ENCODE measurements at places on chromosomes 16 and 17.

DNA sequence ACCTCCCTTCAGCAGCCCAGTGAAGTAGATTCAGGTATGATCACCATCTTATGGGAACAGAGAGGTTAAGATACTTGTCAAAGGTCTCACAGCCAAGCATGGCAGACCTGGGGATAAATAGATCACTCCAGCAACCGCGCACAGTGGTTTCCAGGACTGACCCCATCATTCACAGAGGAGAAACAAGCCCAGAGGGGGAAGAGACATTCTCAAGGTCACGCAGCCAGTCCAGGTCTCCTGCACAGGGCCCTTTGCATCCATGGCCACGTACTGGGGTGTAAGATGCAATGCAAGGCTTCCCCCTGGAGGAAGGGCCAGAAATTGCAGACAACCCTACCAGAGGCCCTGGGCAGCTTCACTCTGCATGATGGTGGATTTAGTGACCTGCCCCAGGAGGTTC, 19.9 kb downstream of the TLE7 start:
- no peak for DNase-seq

- DNase-seq: no peak
These were observed 5.6 kb downstream of the SPATA32 start for GRCh38 chr17:45256114-45256966.

DNA sequence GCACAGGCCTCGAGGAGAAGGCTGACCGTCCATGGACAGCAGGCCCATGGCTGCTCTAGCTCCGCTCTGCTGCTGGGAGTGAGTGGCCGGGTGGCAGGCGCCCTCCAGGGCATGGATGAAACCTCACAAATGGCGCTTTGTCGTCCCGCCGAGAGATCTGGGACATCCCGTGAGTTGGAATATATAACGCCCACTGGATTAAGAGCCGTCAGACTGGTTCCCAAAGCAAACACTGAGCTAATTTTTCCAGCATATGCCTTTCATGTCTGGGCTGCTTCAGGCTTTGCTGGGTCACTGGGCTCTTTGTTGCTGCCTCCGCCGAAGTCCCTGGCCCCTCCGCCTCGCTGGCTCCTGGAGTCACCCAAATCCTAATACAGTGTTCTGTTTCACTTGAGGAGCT, 266.3 kb downstream of the FOXL1 start:
- DNase-seq: peak; percentile 53

DNA sequence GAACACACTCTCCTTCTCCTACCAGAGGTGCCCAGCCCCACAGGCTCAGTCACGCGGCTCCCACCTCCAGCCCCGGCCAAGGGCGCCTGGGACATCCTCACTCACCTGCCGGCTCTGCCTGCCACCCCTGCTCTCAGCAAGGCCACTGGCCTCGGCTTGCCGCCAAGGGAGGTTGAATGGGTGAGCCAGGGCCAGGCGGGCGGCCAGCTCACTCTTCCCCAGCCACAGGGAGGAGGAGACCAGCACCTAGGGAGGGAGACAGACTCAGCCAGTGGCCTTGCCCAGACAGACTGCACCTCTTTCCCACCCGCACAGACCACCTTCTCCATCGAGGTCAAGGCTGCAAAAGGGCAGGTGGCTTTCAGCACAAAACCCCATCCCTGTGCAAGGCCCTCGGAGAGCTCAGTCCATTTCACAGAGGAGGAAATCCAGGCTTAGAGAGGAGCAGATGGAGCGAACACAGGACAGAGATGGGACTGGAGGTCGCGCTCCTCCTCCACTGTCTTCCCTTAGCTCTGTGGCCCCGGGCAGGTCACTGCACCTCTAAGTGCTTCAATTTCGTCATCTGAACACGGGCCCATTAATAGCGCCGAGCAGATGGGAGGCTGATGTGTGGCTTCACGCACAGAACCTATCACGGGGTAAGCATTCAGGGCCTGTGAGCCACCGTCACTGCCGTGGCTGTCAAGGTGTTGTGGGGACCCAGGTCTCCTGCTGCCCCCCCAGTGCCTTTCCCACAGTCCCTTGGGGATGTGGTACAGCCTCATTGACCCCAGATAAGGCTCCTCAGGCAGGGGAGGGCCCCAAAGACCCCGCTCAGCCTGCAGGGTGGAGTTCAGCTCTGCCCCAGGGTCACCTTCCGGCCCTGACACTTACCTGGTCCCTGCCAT, 56.1 kb downstream of the RMI2 start:
- DNase-seq: no peak

- no peak for DNase-seq
These were observed 2.6 kb downstream of the HOXB3 start for GRCh38 chr17:48587276-48588073.

DNA sequence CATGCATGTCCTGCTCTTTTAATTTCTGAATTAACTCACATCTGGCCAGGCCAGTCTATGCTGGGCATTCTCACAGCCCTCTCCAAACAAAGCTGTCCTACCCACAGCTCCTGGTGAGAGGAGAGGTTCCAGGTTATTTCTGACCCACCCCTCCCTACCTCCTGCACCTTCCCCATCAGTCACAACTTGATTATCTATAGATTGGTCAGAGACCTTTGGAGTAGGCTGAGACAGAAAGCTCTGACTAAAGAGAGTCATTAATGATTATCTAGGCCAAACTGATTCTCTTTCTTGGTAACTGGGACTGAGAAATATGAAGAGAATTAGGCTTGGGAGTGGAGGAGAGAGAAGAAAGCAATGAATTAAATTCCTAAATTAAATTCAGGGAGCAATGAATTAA, 1.4 kb upstream of the KRT222 start:
- DNase-seq: no peak

- no peak for DNase-seq
These were observed 4.9 kb downstream of the SOX9 start for GRCh38 chr17:72125742-72126141.

DNA sequence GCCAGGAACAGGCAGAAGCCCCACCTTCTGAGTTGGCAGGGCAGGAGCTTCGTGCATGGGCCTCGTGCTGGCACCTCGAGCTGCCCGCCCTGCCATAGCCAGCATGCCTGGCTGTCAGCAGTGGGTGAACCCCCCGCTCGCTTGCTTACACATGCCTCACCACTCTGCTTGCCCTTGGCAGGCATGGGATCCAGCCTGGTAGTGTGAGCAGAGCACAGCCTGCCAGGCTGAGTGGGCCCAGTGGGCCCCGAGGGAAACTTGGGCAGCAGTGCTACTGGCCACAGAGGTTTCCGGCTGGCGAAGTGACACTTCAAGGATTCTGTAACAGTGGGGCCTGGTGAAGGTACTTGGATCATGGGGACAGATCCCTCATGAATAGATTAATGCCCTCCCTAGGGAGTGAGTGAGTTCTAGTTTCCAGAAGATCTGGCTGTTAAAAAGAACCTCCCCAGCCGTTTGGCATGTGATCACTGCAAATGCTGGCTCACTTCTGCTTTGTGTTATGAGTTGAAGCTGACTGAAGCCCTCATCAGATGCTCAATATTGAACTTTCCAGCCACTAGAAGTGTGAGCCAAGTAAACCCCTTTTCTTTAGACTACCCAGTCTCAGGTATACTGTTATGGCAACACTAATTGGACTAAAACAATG, 114.7 kb downstream of the BCAS3 start:
- DNase-seq: no peak

DNA sequence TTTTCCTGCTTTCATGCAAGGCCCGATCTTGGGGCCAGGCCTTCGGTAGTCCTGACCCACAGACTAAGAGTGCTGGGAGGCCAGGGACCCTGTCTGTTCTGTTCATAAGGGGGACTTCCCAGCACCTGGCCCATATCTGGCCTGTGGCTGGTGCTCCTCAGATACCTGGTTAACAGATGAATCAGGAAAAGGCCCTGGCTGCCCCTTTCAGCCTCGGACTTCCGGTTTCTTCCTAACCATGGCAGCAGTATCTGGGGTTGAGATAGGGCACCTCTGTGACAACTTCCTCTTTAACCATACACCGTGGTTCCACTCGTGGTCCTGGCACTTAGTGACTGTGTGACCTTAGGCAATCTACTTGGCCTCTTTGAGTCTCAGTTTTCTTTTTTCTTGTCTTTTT, 18.4 kb downstream of the PLCG2 start:
- no peak for DNase-seq

DNA sequence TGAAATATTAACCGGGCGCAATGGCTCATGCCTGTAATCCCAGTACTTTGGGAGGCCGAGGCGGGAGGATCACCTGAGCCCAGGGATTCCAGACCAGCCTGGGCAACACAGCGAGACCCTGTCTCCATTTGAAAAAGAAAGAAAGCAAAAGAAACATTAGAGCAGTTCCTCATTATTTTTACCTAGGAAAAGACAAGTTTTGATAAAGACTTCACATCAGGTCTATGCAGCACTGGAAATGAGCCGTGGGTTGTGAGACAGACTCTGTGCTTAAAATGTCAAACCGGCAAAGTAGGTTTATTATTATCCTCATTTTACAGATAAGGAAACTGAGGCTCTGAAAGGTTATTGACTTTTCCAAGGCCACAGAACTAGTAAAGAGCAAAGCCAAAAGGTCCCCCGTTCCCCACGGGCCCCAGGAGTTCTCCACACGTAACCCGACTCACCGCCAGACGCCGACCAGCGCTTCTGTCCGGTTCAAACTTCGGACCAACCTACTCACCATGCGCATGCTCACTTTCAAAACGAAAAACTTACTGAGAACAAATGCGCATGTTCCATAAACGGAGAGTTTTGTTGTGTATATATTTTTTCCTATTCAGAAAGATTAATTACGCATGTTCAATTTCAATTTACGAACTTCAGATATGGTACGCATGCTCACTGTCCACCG, 356 bp downstream of the TUBD1 start:
- no peak for DNase-seq

DNA sequence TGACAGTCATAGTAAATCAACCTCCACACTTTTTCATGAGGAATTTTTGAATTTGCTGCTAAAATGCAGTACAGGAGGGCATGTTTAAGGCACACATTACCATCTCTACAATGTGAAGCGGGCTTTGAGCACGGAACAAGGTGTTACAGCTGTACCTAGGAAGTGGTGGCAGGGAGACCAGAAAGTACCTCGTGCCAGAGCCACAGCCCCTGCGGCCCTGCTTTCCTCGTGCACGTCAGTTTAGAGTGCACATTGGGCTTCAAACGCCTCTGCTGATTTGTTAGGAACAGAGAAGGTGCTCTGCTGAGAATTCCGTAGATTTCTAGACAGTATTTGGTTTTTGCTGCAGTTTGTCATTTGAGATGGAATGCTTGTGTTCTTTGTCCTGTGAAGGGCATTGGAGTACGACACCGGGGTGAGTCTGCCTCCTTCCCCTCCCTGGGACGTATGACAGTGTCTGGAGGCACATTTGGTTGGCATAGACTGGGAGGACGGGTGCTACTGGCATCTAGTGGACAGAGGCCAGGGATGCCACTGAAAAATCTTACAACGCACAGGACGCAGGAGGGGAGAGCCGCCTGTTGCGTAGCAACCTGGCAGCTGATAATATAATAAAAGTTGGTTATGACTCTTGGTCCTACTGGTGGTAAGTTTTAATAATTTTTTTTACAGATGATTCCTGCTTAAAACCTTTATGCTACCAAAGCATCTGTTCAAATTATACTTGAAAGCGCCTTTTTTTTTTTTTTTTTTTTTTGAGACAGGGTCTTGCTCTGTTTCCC, 9.1 kb downstream of the FOXK2 start:
- DNase-seq: peak; percentile 86

DNA sequence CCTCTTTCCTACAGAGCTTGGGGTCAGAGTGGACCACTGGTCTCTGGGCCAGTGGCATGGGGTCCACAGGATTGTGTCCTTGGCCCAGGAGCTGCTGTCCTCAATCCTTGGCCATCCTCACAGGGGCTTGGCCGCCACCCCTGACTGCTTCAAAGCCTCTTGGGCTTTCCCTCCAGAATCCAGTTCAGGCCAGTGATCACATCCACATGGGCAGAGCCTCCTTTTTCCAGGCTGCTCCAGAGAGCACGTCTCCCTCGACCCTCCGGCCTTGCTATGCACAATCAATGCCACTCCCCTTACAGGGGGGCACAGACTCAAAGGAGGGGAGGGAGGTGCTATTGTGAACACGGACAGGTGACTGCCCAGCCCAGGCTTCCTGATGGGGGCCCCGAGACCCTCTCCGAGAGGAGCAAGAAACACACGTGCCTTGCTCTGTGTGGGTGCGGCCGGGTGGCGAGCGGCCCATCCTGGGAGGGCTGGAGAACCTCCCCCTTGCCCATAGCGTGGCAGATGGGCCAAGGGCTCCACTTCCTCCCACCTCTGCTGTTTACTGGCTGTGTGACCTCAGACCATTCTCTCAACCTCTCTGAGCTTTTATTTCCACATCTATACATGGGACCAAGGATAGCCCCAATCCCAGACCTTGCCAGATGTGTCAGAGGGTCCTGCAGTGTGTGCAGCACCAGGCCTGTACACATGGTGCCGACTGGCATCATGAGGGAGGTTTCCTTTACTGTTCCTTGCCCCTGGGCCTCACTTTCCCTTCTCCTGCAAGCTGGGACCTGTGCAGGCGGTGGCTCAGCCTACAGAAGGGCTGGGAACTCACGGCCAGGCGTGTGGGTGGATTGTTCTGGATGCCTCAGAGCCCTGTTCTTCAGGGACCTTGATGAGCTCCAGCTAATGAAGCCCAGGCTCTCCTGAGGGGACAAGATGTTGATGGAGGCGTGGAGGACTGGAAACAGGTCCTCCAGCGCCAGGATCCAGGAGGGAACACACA, 229.0 kb upstream of the GSE1 start:
- no peak for DNase-seq

Data from prostate gland (tissue), 2 donors.